Left forelimb (tissue), 1 donor: ENCODE measurements at places on chromosomes 11 and 22.

DNA sequence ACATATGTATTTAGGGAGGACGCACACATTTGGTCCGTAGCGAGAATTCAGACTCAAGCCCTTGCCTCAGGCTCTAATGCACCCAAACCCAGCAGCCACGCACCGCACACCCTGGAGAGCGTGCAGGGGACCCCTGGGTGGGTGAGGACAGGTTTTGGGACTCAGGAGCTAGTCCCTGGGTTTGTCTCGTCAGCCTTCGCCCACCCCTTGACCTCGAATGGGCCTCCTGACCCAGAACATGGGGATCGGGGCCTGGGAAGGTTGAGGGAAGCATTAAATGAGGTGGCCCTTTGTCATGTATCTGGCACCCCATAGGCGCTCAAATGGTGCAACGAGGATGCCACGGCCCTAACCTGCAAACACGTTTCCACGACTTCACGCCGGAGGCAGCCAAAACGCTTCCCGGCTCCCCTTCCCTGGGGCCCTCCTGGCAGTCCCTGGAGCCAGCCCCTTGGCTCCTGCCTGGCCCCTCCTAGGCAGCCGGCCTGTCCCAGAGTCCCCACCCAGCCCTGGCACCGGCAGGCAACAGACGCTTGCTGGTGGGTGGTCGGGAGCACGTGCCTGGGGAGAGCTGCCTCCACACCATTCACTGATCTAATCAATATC, 5.5 kb upstream of the LINC01488 start:
- DNase-seq, result no peak

GRCh38 chr11:94583213-94583865, 16.2 kb downstream of the PIWIL4 start:
- no peak for DNase-seq

DNA sequence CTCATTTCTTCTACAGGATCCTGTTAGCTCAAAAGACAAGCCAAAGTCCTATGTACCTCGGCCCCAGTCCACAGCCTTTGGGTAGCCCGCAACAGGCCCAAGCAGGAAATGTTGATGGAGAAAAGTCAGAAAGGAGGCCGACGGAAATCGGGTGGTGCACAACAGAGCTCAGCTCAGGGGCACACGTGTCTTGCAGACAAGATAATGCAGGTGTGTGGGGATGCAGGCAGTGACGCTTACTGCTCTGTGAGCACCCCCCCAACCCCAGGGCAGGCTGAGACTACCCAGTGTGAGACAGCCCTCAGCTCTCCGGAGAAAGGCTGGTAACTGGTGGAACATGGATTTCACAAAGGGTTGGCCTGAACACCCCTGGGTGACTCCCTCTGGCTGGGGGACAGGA, 4.3 kb upstream of the PDE2A start:
- no peak for DNase-seq

DNA sequence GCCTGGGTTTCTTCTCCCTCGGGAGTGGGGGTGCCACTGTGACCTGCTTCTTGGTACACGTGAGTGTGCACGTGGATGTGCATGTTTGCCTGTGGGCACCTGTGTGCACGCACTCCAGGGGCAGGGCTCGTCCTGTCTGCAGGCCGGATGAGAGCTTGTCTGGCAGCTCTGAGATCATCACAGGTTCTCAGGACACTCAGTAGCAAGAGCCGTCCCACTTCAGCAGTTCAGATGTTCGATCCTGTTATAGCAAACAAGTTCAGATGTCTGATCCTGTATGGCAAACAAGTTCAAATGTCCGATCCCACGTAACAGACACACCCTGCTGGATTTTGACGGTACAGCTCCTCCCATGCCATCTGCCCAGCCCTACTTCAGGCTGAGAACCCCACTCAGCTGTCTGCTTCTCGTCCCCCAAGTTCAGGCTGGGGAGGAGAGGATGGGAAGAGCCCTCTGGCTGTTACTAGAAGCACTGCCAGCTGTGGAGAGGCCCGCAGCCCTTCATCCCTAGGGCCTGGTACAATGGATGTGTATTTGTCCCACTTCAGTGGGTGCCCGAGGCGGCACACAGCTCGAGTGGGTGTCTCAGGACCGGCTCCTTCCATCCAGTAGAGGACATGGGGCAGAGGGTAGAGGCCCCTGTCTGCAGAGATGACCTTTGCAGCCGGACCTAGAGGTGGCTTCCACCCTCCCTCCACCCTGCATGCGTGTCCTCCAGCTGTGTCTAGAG, 1126.9 kb downstream of the BRD1 start:
- DNase-seq, result no peak

GRCh38 chr11:46003572-46003971, 81.1 kb downstream of the LARGE2 start:
- no peak for DNase-seq

GRCh38 chr11:64713016-64713707, 9.8 kb downstream of the NRXN2 start:
- peak; percentile 82 for DNase-seq

DNA sequence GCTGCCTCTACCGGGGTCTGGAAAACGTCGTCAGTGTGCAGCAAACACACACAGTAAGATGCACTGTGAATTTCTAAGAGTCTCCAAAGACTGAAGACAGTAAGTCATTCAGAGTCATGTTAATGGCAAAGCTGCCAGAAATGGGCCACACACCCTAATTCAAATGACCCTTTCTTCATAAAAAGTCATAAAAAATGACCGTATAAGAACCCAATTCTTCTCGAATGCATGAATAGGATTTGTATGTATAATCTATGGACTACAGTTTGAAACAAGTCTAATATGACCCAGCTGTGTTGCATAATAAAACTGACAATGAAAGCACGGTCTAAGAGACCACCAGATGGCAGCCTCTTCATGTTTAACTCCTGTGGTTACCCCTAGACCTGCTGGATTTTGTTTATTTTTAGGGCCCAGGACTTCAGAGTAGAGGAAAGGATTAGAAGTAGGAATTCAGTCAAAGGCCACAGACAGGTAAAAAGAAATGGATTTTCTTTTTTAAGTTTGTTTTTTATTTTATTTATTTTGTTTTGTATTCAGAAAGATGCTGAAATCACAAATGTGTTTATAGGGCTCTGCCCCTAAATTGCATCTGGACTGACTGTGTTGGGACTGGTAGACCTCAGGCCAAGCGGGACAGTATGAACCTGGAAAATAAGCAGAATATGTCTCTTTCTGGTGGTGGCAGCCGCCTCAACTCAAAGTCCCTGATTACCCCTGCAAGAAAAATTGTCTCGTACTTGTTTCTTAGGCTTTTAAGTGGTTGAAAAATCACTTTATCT, 32.1 kb upstream of the SLC5A12 start:
- DNase-seq, result no peak

DNA sequence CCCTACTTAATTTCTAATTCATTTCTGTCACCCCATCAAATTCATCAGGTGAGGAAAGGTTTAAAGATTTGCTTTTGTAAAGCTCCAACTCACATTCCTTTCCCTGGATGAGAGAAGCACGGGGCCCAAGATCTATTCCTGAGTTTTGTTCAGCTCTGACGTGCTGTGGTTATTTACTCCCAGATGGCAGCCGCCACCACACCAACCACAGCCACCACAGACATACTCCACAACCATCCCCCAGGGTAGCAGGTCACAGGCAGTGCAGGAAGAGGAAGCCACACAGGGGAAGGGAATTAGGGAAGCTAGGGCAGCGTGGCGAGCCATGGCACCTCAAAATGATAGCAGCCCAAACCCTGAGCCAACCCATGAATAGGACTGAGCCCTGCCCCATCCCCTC, 63.5 kb upstream of the CSNK2A3 start:
- DNase-seq, result no peak

- DNase-seq, result no peak
These were observed 5.4 kb upstream of the RPS6KB2 start for GRCh38 chr11:67422891-67423290.

GRCh38 chr11:3109921-3110706, 52.9 kb upstream of the CARS1 start:
- no peak for DNase-seq

GRCh38 chr11:16777613-16777975, 39.1 kb downstream of the C11orf58 start:
- no peak for DNase-seq

DNA sequence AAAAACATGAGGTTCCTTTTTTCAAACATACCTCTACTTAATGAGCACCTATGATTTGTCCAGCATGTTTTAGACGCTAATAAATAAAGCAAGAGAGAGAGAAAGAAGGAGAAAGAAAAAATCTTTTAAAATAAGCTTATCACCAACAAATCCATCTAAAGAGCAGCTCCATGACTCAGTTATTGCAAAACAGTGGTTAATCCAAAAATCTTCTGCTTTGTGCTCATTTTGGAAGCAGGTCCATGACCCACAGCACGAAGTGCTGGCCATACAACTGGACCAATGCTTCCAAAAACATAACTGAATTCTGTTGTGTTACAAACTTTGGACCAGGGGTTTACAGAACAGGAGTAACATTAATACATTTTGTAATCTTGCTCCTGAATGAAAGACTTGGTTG, 696.6 kb downstream of the KCNA4 start:
- DNase-seq, result no peak

- no peak for DNase-seq
These were observed 32.0 kb downstream of the SHANK3 start for GRCh38 chr22:50704510-50705218.

DNA sequence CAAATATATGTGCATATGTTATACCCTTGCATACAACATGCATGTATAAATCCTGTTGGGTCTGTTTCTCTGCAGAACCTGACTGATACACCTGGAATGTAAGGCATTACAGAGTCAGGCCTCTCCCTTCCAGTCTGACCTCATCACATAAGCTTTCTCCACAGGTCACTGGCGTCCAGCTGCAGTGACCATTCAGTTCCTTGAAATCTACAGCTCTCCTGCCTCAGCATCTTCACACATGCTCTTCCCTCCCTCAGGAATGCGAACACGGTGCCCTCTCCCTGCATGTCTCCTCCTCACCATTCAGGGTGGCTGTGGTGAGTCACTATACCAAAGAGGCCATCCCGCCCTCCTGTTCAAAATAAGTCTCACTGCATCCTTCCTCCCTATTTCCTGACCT, 657.8 kb upstream of the B3GAT1 start:
- no peak for DNase-seq

GRCh38 chr11:8242499-8243280, 21.0 kb downstream of the LMO1 start:
- no peak for DNase-seq

- no peak for DNase-seq
These were observed 6.0 kb upstream of the FGF3 start for GRCh38 chr11:69825037-69825834.

DNA sequence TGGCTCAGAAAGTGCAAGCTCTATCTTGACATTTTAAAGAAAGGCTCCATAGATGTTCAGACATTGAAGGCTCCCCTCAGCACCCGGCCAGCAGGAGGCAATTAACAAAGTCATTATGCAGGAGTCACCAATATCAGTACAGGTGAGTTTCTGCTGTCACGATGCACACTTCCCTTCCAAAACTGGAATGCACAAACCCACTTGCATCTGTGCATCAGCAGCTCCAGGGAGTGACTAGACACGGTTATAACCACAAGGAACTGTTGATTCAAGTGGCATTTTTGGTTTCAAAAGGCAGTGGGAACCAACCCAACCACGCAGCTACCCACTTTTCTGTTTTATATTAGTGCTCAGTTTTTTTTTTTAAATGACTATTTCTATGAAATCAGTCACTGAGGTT, 293.9 kb upstream of the NARS2 start:
- no peak for DNase-seq

DNA sequence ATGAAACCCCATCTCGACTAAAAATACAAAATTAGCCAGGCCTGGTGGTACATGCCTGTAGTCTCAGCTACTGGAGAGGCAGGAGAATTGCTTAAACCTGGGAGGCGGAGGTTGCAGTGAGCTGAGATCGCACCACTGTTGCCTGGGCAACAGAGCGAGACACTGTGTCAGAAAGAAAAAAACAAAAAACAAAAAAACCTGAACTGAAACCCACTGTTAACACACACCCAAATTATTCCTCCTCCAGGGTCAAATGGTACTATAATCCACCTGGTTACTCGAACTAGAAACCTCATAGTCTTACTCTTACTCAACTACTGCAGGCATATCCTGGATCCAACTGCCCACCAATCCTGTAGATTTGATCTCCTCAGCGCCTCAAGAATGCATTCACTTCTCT, 35.5 kb downstream of the USP28 start:
- DNase-seq, result no peak

DNA sequence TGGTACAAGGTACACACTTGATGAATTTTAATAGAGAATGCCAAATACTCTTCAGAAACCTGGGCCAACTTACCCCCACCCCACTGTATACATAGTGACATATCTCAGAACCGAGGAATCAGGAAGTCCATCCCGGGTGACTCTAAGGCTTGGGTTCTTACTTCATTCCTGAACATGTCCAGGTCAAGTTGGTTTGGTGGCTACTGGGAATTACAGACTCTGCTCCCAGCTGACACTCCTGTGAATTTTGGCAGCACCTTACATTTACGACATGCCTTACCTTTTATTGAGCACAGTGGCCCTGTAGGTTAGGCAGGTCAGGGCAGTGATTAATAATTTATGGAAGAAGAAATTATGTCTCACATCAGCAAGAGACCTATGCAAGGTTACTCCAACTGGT, 70.1 kb upstream of the LDLRAD3 start:
- no peak for DNase-seq

DNA sequence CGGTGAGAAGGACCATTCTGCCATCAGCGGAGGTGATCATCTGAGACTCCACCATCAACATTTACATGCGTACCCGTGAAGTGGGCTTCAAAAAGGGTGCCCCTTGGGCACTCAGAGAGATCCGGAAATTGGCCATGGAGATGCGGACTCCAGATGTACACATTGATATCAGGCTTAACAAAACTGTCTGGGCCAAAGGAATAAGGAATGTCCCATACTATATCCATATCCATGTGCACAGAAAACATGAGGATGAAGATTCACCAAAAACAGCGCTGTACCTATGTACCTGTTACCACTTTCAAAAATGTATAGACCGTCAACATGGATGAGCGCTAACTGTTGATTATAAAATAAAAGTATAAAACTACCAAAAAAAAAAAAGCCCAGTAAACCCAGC, 10.8 kb downstream of the HSPA8 start:
- DNase-seq, result no peak

GRCh38 chr11:65292890-65293289, 21.8 kb upstream of the CDC42EP2 start:
- DNase-seq, result no peak

DNA sequence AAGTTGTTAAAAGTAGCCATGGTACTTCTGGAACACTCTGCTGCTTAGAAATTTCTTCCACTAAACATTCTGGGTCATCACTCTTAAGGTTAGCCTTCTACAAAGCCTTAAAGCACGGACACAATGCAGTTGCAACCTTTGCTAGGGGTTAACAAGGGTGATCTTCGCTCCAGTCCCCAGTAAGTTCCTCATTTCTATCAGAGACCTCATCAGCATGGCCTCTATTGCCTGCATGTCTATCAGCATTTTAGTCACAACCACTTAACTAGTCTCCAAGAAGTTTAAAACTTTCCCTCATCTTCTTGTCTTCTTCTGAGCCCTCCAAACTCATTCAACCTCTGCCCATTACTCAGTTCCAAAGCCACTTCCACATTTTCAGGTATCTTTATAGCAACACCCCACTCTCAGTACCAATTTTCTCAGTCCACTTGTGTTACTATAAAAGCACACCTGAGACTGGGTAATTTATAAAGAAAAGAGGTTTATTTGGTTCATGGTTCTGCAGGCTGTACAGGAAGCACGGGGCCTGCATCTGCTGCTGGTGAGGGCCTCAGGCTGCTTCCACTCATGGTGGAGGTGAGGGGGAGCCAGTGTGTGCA, 48.7 kb upstream of the TH start:
- no peak for DNase-seq
